ENCODE measurements at places on chromosomes 11 and 22.

DNA sequence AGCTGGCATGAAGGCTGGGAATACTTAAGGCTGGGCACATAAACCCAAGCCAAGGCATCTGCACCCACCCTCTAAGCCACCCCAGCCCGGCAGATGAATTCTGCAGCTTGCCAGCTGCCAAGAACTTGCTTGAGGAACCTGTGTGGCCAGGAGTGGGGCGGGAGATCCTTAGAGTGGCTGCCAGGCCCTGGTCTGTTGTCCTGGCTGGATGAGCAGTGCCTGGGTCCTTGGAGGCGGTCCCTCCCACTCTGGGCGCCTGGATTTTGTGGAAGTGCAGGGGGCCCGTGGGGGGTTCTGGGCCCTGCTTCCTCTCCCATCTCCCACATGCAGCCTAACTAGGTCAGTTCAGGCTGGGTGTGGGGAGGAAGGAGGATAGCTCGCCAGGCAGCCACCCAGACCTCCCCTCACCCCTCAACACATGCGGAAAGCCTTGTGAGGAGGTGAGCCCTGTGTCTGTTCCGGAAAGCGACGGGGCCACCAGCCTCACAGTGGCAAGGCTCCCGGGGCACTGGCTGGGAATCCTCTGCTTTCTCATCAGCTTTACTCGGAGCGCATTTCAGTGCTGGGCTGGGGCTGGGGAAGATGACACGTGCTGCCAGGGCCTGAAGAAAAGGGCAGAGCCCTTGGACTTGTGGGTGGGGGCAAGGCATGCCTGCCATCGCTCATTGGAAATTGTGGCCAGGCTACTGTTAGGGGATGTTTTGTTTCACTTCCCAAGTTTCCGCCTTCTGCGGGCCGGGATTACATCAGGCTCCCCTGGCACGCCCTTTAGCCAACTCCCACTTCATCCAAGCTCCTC lies 8.4 kb downstream of the DAGLA start:
- no peak for DNase-seq

DNA sequence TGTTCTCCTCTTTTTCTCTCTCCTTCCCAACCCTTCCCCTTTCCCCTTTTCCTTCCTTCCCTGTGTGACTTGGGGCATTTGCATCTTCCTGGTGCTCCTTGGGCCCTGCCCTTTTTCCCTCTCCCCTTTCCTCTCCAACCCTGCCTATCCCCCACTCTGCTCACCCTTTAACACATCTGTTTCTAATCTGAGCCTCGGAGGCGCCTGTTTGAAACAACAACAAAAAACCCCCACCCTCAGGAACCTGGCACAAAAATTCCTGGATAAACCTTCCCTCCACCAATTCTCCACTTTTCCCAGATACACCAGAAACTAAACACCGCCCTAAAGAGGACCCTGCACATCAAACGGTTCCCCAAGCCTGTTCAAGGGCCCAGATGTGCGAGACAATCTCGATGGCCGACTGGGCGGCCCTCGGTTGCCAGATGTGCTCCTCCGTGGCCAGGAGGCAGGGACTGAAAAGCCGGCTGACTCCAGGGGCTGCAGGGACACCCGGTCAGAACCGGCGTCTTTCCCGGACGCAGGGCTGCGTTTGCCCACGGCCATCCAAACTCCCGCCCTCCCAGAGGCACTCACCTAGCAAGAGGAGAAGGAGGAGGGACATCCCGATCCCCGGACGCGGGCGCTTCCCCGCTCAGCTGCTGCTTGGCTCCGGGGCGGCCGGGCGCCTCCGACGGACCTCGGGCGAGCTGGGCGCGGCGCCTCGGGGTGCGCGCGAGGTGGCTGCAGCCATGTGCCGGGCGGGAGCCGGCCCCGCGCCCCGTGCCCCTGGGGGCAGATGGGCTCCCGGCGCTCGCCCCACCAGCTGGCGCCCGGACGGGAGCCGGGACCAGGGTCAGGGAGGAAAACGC lies 486 bp downstream of the CLMP start:
- peak; percentile 23 for DNase-seq

- DNase-seq = no peak
Measured at GRCh38 chr22:47031628-47031915, 269.1 kb downstream of the TBC1D22A start.

- no peak for DNase-seq
Measured at GRCh38 chr11:66006891-66007176, 4.5 kb downstream of the BANF1 start.

DNA sequence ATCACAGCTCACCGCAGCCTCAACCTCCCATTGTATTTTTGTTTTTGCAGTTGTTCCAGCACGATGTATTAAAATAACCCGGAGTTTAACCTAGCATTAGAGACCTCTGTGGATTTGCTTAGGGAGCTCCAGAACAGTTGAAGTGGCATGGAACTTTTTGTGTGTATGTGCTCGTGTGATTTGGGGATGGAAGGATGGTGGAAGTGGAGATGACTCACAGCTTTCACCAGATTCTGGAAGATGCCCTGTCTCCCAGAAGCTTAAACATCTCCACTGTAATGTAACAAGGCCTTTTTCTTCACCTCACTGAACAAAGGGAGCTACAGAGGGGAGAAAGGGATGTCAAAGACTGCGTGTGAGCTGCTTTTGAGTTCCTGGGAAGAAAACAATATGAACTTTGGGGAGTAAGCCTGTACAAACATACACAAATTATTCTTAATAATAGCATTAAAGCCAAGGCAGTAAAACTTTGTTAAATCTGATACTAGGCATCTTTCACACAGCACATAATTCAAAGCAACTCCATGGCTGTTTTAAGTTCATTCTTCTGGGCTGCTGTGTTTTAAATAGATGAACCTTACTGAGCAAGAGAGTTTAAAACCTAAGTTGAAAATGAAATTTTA lies 226.4 kb downstream of the ADAMTS15 start:
- DNase-seq = no peak

DNA sequence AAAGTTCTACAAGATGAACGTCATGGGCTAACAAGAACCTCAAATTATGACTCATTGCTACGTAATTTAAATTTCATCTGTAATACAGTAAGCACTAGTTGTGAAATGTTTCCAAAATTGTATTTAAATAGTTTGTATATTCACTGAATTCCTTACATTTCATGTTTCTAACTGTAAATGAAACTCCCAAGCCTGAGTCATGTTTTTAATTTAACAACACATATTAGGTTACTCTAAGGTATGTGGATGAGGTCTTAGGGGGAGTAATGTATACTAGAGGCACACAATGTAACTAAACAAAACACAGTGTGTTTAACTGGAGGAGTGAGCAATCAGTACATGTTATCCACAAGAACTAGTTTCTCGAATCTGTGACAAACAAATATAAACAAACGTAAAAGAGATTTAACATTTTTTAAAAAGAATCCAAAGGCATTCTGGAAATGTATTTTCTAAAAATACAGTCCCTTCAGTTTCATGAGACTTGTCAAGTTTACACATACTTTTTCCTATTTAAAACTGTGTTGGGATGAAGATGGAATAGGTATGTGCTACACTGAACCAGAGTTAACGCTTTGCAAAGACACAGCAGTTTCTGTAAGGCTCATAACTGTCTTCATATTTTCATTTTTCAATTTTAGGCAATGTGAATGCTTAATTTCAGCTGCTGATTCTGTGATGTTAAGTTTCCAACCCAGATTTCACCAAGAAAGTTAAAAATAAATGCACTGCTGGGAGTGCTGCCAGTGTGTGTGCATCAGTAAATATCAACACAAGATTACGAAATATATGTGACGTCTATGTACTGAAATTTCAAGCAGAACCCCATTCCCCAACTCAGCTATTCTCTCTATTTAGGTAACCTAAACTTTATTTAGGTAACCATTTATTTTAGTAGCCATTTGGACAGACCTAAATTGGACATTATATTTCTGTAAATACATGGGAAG lies 52.6 kb downstream of the PITPNB start:
- no peak for DNase-seq

DNA sequence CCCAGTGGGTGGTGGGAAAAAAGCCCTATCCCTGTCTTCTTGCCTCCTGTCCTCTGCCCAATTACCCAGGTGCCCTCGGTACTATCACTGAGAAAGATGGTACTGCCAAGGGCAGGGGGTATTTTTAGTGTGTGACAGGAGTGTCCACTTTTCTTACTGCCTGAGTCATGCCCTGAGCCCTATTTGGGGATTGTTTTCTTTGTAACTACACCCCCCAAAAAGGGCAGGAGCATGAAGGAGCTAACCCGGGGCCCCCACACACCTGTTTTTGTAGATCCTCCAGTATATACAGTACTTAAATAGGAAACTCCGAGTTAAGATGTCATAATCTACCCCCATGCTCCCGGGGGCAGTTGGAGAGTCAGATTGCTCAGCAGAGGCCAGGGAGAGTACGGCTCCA lies 3.8 kb downstream of the SMTNL1 start:
- DNase-seq = no peak

- DNase-seq = peak; percentile 46
Measured at GRCh38 chr11:76997512-76997911, 36.7 kb upstream of the B3GNT6 start.

DNA sequence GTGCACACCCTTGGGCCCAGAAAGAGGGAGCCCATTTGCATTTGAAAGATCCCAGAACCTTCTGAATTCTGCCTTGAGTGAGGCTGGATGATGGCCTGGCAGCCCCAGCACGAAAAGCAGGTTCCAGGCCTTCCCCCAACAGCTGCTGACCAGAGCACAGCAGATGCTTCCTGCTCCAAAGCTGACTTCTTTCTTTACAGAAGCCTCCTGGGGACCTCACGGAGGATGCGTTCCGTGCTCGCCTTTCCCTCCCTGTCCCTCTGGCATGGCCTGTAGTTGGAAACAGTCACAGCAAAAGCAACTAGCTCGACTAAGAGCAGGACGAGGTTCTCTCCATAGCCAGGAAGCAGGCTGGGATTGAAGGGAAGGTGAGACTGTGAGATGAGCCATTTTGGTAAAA lies 107.7 kb upstream of the B3GAT1 start:
- DNase-seq = no peak

DNA sequence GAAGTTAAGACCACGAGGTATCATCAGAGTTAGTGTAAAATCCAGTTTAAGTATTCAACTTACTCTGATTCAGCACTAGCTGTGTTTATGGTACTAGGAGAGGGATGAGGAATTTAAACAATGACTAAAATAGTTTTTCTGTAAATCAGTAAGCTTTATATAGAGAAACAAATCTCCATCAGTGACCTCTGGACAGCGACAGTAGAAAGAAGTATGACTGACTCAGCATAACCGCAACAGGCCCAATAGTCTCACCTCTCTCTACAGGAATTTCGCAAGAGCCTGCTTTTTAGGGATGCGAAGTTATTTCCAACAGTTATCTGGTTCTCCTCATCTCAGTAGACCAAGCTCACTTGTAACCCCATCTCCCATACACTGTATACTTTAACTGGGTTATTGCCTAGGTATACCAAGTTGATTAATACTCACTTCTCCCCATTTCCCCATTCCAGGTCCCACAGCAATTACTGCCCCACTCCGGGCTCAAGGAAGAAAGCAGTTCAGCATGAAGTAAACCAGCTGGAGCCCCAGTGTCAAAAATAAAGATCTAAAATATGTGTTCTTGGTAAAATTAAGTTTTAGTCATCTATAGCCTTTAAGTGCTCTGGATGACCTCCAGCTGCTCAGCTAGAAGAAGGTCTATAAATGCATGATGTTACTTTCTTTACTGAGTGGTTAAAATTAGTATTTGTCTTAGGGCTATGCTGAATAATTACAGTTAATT lies 770.6 kb upstream of the CCDC90B start:
- DNase-seq = no peak

DNA sequence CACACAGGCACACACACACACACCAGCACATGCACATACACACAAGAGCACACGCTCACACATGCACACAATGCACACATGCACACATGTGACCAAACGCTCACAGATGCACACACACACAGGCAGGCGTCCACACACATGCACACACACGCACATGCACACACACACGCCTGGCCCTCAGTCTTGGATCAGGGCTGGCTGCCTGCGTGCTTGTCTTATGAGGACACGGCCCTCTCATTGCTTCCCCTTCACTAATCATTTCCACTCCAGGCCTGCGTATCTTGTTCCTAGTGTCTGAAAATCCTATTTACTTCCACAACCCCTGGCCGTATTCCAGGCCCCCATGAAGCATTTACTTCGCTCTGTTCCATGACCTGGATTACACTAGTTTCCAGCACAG lies 740.5 kb downstream of the BRD1 start:
- no peak for DNase-seq

DNA sequence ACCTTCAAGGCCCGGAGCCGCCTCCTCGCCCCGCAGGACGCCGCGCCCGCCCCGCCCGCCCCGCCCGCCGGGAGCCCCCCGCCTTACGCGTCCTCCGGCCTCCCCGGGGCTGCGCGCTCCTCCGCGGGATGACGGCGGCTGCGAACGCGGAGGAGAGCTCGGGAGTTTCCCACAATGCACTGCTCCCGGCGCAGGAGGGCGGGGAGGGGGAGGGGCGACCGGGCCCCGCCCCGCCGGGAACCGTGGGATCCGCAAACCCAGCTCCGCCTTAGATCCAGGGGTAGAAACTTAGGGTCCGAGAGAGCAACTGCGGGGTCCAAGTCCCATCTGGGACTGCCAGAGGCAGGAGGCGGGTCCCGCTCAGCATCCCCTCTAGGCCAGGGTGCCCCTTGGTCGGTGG lies at the start of gene CEND1:
Gene CEND1 (minus strand): TSS at position 148 of the 400 bp plus-strand sequence. CDS start 1,514 bp downstream, outside the sequence.
- peak; percentile 67 for DNase-seq

- DNase-seq = no peak
Measured at GRCh38 chr11:10797001-10797400, 11.7 kb downstream of the EIF4G2 start.

DNA sequence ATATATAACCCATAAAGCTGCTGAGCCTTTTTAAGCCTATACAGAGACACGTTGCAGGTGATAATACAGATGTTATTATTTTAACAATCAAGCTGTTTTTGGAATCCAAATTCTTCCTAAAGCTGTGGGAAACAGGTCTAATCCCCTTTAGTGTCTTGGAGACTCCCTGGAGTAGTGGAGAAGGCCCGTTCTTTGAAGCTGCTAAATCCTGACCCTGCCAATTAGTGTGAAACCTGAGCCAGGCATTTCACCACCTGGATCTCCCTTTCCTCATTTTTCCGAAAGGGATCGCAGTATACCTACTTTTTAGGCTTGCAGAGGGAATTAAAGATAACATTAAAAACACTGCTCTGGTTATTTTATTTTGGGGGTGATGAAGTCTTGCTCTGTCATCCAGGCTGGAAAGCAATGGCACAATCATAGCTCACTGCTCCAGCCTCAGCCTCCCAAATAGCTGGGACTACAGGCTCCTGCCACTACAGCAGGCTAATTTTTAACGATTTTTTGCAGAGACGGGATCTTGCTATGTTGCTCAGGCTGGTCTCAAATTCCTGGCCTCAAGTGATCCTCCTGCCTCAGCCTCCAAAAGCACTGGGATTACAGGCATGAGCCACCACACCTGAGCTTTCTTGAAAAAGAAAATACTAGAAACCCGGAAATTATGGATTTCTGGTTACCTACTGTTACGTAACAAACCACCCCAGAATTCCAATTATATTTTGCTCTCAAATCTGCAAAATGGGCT lies 1.7 kb upstream of the EIF4ENIF1 start:
- DNase-seq = peak; percentile 59

DNA sequence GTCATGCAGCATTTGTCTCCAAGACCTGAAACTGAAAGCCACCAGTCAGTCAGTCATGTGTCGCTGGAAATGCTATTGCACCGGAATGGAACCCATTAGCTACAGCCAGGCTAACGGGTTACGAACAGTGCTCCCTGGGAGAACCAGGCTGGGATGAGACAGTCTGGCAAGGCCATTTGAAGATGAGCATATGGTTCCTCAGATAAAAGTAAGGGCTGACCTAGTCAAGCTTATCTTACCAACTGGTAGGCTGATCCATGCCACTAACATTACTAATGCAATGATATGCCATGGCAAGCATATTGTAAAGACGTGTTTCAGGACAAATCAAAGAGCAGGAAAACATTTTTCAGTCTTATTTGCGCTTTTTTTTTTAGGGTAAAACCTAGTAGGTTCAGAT lies 28.4 kb downstream of the NAP1L4 start:
- DNase-seq = no peak
